ENCODE measurements at places on chromosomes 4 and X.

- DNase-seq, result no peak
Observed at GRCh38 chr4:29549342-29549741, 1170.8 kb upstream of the PCDH7 start.

DNA sequence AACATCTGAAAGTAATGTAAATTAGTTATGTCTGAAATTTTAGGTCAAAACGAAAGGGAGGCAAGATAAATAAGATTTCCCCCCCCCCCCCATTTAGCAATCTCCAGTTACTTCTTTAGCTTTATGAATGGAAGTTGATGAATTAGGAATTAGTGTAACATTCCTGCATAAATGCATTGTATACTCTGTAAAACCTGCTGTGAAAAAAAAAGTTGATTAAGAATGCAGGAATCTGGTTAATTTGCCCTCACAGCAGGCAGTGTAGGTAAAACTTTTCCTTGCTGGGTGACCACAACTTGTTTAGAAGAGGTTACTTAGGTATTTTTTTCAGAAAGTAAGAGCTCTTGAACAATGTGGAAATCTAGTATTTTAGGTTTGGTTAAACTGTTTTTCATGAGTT, 15.3 kb downstream of the LARP7 start:
- DNase-seq, result no peak

- no peak for DNase-seq
Observed at GRCh38 chr4:100742045-100742444, 224.2 kb upstream of the EMCN start.

DNA sequence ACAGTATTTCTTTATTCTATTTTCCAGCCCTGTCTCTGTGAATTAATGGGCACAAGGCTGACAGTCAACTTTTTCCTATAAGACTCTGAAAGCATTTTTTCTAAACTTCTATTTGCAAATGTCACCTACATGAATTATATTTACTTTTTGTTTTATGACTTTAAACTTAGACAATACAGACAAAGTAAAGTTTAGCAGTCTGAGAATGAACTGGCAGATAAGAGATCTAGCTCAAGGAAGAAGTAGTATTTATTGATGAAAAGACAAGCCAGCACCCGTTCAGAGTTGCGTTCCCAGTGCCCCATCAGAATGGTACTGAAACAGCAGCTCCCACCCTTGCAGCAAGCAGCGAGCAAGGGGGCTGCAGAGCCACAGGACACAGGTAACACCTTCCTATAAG, 148.5 kb downstream of the FAM13A start:
- DNase-seq, result no peak

GRCh38 chr4:68272380-68272779, 26.9 kb upstream of the TMPRSS11B start:
- no peak for DNase-seq
